H4 (cell line): ENCODE measurements at places on chromosomes 3 and 15.

DNA sequence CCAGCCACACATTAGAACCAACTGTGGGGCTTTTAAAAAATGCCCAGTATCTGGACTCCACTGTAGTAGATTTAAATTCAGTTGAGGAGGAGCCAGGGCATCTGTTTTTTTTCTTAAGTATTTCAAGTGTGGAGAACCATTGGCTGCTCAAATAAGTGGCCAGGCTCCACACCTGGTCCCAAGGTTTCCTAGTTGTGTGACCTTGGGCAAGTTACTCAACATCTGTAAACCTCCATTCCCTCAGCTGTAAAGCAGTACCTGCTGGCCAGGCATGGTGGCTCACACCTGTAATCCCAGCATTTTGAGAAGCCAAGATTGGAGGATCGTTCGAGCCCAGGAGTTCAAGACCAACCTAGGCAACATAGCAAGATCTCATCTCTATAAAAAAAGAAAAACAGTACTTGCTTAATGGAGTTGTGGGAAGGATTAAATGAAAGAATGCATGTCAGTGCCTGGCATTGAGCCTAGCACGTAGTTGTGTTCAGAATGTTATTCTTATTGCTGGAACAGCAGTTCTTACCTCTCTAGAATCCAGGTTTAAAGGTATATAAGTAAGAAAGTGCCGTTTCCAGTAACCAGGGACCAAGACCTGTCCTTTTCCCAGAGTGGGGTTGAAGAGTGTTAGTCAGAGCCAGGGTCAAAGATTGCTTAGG lies 2.0 kb downstream of the PPP1R14D start:
- no peak for DNase-seq

DNA sequence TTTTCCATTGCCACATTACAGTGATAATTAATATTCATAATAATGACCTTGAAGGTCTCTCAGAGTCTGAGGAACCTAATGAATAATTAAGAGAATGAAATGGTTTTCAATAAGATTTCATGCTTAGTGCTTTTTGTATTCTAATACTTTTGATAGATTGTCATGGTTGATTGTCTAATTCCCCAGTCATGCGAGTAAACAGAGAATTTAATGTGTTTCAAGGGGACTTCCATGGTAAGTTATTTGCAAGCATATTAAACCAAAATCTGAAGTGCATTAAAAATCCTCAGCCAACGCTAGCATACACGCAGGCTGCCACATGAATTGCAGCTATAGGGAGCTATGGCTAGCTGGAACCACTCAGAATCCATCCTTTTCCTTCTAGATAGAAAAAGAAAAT lies 18.9 kb upstream of the ANO10 start:
- no peak for DNase-seq

DNA sequence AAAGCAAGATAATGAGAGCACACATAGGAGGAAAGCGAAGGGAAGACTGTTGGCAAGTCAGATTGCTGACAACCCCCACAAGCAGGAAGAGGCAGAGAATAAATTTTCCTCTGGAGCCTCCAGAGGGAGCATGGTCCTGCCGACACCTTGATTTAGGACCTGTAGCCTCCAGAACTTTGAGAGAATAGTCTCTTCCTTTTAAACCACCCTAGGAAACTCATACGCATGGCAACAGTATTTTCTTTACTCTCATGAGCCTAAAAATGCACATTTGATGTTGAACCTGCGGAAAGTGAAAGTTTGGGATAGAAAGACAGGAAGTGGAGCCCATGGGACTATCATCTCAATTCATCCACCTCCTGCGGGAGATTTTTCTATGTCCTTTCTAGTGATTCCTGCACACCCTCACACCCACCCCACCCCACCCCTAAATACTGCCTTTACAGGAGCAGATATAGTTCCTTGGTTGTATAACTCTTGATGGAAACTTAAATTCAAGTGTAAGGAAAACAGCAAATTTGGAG lies 116.7 kb upstream of the LPP start:
- DNase-seq, result peak; percentile 66

- DNase-seq, result no peak
Observed at GRCh38 chr3:128867200-128868125, 12.0 kb upstream of the ACAD9 start.

DNA sequence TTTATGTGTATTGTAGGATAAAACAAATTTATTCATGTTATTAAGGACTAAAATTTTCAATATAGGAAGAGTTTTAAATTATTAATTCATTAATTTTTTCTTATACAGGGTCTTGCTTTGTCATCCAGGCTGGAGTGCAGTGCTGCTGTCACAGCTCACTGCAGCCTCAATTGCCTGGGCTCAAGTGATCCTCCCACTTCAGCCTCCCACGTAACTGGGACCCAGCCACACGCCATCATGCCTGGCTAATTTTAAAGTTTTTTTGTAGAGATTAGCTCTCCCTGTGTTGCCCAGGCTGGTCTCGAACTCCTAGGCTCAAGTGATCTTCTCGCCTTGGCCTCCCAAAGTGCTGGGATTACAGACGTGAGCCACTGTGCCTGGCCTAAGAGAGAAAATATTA lies 14.7 kb downstream of the CCNB2 start:
- DNase-seq, result no peak

DNA sequence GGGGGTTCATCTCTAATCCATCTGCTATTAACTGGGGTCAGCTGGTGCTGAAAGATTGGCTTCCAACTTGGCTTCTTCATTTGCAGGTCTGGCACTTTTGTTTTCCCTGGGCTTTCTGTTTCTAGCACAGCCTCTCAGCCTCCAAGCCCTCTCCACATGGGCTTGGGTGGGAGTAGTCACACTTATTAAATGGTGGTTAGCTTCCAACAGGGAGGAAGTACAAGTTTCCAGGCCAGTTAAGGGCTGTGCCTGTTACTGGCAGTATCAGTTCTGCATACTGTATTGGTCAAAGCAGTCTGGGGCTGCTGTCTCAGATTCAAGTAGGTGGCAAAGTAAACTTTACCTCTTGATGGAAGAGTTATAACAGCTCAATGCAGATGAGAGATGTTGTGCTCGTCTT lies 627.1 kb upstream of the CCDC54 start:
- DNase-seq, result no peak

DNA sequence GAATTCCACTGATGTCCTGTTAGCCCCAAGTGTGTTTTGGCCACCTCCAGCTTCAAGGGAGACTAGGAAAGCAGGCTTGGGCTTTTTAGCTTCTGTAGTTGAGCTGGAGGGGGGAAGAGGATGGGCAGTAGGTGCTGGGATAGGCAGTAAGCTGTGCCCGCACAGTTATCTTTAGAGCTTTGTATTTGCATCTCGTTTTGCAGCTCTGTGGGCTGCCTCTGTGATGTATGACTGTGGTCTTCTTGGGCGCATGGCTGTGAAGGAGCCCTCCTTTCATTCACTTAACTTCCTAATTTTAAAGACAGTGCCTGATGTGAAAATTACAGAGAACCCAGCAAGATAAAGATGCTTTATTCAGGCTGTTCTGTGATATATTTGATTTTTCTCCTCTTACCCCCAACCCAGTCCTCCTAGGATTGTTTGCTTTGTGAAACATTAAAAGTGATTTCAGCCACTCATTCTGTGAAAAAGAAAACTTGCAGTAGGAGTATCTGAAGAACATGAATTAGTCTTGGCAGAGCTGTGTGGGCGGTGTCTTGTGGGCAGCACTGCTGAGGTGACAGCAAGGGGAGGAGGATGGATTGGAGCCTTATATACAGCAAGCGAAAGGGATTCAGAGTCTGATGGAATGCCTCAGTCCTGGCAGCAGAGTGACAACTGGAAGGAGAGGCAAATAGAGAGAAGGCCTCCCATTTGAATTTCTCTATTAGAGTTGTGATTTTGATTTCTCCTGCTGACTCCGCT lies 74.3 kb downstream of the LARS2 start:
- no peak for DNase-seq

- no peak for DNase-seq
Observed at GRCh38 chr3:61889259-61889658, 327.9 kb downstream of the PTPRG start.

DNA sequence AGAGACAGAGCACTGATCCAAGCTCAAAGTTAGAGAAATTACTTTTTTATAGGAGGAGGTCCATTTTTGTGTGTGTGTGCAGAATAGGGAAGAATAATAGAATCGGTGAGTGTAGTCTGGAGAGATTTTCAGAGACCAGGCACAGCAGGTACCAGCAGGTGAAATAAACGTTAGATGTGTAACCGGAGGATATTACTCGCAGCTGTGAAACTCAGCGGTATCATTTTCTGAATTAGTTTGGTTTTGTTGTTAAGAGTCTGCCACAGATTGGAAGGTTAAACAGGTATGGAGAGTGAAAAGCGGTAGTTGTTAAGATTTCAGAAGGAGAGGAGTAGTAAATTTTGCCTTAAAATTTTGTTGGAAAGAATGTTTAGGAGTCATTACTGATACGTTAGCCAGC lies 69.9 kb downstream of the RGMA start:
- DNase-seq, result no peak

DNA sequence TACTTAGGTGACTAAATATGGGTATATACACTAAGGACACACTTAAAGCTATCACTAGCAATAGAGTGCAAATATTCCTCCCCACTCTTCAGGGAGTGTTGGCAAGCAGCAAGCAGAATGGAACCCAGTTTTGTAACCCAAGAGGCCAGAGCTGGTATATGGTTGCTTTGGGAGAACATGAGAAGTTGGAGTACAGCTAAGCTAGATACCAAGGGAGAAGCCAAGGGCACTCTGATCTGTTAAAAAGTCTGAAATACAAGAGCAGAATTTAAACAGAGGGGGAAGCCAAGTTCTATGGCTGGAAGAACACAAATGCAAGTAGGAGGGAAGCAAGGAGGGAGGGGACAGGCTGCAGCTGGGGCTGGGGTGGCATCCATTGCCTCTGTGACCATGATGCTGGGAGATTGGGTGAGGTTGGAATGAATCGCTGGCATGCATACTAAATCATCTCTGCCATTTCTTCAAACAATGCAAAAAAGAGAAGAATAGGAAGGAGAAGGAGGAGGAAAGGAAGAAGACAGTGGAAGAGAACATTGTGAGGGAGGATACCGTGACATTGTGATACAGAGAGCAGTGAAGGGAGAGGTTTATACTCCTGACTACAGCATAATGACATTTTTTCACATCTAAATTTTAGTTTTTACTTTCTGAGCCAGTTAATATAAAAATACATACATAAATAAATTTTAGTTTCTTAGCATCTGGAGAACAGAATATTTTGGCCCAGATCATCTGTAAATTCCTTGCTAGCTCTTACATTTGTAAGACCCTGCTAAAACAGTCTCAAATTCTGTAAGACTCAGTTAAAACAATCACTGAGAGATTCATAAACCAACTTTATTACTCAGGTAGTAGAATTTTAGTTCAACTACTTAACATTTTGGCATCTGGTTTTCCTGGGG lies 9.0 kb upstream of the ANXA2 start:
- DNase-seq, result no peak

DNA sequence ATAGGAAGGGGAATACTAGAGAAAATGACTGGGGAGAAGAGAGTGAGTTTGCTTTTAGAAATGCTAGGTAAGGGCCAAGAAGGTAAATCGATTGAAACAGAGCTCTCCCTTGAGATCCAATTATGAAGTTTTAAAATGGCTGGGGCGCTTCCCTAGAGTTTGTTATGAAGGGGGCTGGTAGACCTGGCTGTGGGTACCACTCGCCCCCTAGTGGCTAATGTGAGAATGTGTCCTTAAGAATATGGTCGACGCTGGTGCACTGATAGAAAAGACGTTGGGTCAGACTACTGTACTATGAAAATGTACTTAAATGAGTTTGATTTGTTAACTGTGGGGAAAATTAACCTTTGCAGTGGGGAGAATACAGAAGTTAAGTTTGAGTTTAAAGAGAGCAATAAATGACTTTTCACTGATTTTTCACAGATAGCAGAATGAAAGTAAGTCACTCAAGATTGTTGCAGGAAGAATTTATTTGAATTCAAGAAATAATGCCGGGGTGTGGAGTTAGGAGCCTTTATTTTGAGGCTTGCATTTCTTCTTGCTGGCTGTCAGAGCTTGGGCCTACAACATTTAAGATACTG lies 9.2 kb downstream of the TMPRSS7 start:
- DNase-seq, result peak; percentile 75

- no peak for DNase-seq
Observed at GRCh38 chr15:64687172-64687571, 88.2 kb downstream of the RBPMS2 start.

- DNase-seq, result no peak
Observed at GRCh38 chr3:158264894-158265293, 155.0 kb downstream of the RSRC1 start.

DNA sequence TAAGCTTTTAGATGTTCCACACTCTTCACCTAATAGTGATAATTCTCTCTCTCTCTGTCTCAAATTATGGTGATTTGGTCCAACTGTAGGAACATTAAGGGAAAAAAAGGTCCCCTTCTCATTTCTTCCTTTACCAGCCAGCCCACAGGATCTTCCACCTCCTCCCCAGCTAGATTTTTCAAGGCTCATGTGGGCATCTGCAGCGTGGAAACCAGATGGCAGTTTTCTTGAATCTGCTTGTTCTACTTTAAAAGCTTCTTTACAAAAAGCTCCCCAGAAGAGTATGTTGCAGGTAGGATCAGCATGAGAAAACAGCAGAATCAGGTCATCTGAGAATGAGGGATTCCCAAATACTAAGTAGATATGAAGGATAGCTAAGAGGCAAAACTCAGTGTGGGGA lies 208.6 kb upstream of the PFN2 start:
- DNase-seq, result no peak

DNA sequence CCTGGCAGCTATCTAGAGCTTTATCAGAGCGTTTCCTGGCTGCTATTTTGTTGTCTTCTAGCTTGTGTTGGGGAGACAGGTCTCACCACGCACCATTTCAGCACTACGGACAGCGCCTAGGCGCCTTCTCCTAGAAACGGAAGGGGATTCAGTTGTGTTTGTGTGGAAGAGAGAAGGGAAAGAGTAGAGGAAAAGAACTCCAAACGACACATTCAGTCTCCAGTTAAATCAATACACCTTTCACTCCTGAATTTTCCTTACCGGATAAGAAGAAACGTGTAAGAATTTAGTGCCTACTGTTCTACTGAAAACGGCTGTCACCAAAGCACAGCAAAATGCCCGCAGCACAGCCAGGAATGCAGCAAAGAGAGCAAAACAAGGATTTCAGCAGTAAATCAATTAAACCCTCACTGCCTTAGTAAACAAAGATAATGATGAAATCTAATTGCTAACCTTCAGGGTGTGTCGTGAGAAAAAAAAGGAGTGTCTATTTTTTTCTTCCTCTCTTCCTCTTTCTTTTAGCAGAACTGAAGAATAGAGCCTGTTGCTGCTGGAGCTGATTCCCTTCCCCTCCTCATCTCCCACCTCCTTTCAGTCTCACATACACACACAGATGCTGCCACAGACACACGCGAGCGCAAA lies 412 bp upstream of the CTXN2 start:
- DNase-seq, result peak; percentile 32

- DNase-seq, result no peak
Observed at GRCh38 chr3:159238646-159239045, 436.8 kb downstream of the MFSD1 start.

- DNase-seq, result no peak
Observed at GRCh38 chr3:112779558-112780480, 66.8 kb downstream of the CD200R1L start.

- DNase-seq, result no peak
Observed at GRCh38 chr15:22258398-22259150, 178.2 kb downstream of the OR4M2 start.
